ENCODE measurements at places on chromosomes 2 and 18.

- no peak for DNase-seq
Measured at GRCh38 chr2:80071941-80072340, 232.6 kb downstream of the LRRTM1 start.

- no peak for DNase-seq
Measured at GRCh38 chr2:101120124-101120996, 30.8 kb downstream of the TBC1D8 start.

GRCh38 chr18:54924948-54925347, 34.3 kb downstream of the CCDC68 start:
- no peak for DNase-seq

DNA sequence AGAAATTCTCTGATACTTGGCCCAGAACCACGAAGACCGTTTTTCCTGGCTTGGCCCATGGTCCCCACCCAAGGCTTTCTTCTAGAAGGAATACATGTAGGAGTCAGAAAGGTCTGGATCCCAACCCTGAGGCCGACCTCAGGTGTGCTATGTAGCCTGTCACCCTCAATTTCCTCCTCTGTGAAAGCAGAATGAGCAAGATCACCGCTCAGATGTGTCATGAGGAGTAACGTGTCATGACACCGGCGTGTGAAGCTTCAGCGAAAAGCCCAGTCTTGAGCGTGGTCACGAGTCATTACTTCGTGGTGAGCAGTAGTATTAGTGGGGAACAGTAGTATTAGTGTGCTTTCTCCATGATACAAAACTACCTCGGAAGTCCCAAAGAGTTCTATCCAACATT, 103.4 kb downstream of the ALPK2 start:
- peak; percentile 65 for DNase-seq

DNA sequence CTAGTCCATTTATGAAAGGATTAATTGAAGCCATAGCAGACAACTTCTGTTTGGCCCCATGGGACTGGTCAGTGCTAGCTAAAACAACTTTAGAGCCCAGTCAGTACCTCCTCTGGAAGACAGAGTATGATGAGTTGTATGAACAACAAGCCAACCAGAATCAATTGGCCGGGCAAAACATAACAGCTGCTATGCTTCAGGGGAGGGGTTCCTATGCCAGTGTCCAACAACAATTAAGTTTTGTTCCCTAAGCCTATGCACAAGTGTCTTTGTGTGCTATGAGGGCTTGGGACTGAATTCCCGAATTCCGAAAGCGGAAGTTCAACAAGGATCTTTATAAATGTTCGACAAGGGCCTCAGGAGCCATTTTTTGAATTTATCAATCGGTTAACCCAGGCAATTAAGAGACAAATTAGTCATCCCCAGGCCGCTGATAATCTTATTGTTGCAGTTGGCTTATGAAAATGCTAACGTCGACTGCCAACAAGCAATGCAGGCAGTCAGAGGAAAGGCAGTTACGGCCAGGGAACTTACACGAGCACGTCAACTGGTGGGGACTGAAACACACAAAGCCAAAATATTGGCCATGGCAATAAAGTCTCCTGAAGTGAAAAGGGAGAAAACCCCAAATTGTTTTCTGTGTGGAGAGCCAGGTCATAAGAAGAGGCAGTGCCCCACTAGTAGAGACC, 57.9 kb downstream of the ZNF638 start:
- DNase-seq, result no peak

GRCh38 chr2:170929686-170930050, 615 bp downstream of the GORASP2 start:
- DNase-seq, result no peak

DNA sequence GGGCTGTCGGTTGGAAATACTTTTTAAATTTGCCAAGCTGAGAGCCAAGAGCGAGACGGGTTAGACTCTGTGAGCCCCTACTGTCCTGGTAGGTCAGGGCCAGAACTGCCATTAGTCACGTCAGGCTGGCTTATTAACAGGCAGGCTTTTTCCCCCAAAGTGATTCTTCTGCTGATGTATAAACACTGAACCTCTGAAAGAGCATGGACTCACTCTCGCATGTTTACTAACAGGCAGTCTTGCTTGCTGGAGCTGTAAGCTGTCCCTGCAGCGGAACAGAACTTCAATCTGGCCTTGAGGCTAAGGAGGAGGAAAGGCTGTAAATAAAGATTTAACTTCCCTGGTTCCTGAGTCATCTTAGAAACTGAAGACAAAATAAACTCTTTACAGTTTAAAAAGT, 288.4 kb downstream of the PIEZO2 start:
- DNase-seq, result no peak

DNA sequence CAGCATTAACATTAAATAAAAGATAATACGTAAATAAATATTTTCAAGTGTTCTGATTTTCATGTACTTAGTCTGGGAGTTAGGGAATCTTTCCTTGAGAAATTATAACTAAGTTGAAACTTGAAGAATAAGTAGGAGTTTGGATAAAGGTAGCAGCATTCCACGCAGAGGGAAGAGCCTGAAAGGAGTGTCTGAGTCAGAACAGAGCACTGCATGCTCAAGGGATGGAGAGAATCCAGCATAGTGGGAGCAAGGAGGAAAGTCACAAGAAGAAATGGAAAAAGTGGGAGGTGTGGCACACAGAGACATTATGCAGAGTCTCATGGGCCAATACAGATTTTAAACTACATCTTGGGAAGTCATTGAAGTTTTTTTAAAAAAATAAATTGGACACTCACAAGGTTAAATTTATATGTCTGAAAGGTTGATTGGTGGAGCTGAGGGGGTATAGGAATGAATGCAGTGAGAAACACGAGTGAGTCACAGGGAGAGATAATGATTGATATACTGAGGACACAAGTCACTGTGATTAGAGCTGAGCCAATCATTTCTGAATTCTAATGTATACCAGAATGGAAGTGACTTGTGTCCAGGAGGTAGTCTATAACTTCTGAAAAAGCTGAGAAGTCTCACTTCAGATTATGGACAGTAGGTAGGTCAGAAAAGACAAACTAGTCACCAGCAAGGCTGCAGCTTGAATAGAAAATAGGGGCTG, 66.9 kb downstream of the ICOS start:
- DNase-seq, result no peak

DNA sequence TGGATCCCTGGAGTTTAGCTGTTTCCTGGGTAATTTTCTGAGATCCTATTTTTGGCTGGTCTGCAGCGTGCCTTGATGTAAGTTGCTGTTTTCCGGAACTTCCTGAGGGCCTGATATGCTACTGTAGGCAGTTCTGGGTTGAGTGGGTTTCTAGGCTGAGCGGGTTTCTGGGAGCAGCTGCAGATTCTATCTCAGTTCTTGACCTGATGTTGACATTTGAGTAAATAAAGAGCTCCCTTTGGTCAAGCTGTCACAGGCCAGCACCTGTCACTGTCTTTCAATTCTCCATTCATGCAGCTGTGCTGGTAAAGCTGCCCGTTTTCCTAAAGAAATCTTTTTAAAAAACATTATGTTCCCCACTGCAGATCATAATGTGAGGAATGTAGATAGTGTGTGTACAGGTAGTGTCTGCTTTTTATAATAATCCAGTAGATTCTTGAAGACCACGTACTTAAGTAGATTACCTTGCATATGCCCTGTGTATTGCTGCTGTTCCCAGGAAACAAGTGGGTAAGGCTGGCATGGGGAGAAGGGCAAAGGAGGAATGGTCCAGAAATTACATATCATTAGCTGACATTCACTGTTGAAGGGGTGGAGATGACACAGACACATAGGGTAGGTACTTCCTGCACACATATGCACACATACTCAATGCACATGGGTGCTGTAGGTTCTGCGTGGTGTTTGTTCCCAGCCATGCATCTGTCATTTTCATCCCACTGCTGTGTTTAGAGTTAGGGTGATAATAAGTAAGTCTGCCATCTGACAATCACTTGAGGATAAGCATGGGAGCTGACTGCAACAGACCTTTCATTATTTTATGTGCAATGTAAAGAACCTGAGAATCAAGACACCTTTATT, 25.9 kb downstream of the CD28 start:
- DNase-seq, result no peak

DNA sequence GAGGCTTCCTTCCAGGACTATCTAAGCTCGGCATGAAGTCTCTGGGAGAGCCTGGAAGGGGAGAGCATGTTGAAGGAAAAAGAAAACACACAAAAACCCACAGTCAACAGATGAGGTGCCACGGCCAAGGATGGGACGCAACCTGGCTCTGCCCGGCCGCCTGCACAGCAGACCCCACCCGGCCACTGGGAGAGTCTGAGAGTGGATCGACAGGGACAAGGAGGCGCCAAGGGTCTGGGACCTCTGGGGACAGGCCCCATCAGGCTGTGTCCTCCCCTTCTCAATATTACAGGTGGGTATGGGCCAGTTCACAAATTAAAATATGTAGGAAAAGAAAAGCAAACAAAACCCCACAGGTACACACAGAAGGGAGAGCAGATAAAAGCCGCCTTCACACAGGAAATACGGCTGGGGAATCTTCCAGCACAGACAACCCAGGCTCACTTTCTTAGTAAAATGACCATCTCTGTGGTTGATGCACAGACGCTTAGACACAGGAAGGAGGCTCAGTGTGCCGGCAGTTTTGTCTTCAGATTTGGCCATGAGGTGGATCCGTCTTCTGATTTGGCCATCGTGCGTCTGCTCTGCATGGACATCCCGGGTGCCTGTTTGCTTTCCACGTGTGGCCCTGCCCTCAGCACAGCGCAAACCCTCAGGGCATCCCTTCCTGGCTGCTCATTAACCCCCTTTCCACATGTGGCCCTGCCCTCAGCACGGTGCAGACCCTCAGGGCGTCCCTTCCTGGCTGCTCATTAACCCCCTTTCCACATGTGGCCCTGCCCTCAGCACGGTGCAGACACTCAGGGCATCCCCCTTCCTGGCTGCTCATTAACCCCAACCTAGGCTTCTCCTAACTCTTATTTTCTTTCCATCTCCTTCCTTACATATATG, 138.4 kb downstream of the EIPR1 start:
- DNase-seq, result no peak

- no peak for DNase-seq
Measured at GRCh38 chr2:102313025-102313424, 1.7 kb downstream of the IL1RL1 start.
